T-helper 2 cell (primary cell): ENCODE measurements at places on chromosomes 16 and 17.

GRCh38 chr17:21212826-21213637, 929 bp downstream of the TMEM11 start:
- no peak for DNase-seq

DNA sequence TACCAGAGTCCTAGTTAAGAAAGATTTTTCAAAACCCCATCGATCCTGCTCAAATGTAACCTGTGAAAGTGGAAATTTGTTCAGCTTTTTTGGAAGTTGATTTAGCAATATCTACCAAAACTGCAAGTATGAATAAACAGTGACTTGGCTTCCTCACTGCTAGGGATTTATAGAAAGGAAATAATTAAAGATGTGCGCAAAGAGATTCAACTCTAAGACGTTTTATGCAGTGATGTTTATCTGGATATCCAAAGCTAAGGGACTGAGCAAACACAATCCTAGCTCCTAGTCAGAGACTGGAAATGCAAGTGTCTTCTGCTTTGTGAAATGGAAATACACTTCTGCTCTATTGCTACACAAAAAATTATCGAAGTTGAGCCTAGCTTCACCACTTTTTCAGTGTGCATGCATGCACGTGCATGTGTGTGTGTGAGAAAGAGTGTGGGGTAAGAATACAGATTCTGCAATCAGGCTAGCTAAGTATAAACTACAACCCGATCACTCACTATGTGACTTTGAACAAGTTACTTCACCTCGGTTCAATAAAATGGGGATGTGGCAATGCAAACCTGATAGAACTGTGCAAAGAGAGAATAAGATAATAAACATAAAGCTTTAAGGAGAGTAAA, 52.1 kb upstream of the FOXF1 start:
- no peak for DNase-seq

DNA sequence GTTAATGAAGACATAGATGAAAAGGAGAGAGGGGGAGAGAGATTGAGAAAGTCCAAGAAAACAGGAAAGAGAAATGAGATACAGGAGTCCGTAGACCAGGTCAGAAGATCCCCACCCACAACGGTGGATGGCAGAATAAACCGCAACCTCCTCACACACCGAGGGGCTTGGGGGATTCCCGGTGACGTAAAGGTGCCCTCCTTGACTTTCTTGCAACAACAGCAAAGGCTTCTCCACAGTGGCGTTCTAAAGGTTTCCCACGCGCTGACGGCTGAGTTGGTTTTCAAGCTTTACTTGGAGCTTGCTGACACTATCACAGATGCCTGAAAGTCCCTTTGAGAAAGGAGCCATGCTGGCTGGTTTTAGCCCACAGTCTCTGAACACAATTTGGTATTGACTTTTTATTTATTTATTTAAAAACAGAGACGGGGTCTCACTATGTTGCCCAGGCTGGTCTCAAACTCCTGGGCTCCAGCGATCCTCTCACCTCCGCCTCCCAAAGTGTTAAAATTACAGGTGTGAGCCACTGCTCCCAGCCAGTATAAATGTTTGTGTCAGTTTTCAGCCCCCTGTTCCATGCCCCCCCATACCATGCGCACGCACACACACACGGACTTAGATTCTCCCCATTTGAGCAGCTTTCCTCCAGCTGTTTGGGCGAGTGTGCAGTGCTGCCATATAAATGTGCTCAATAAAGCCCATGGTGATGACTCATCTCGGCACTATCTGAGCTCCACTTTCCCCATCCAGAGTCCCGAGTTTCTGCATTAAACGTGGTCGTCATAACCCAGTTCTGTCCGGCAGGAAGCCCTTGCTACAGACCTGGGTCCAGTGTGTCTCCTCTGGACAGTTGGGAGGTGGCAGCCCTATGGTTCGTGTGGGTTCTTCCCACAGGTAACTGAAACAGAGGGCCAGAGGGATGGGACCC, 33.0 kb upstream of the SEC14L1 start:
- peak; percentile 83 for DNase-seq

GRCh38 chr16:70253291-70254106, 1.8 kb upstream of the EXOSC6 start:
- no peak for DNase-seq

DNA sequence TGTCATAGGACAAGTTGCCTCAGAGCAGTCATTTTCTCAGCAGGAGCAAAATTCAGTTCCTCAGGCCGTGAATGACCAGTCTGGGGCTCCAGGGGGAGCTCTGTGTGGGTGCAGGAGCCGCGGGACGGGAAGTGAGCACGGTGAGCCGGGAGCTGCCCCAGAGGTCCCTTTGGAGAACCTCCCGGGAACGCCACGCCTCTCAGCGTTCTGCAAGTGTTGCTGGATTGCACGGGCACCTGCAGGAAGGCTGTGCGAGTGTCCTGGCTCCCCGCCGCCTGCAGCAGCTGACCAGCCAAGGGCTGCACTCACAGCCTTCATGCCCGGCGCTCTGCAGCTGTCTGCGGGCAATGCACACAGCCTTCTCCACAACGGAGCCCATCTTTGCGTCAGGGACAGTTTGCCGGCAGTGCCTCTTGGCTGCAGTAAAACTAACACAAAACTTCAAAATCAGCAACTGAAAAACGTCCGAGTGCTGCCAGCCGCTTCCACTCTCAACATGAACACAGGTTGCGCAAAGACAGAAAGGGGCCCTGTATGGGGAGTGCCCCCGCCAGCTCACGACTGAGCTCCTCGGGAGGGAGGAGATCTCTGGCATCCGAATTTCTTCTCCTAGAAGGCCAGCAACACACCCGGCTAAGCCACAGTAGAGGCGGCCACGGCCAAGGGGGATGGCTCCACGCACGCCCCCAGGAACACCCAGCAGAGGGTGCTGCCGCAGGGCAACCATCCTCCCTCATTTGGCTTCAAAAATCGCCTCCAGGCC, 16.0 kb downstream of the NDUFAF8 start:
- DNase-seq = no peak

DNA sequence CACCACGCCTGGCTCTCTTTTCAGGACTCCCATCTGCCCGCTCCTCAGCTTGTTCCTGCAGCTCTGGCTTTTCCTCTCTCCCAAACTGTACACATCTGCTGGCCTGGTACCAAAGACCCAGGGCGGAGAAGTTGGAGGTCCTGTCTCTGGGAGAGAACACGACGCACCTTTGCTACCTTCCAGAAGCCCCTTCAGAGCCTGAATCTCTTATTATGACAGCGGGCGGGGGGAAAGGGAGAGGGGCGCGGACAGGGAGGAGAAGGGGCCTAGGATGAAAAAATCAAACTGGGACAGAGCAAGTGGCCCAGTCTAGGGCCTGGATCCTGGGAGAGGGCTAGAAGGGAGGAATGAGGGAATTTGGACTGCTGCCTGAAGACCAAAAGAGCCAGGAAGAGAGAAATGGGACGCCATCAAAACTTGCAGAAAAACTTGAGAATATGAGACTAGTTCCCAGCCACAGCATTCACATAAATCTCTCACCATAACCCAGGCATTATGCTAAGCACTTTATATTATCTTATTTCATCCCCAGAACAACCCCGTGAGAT, 2.5 kb upstream of the PER1 start:
- no peak for DNase-seq
